ENCODE measurements at places on chromosomes 7 and 10. TPM values are rescaled to one million over a fixed set of nuclear protein-coding genes. Genes with fewer than 3 reads are reported as not detected.

DNA sequence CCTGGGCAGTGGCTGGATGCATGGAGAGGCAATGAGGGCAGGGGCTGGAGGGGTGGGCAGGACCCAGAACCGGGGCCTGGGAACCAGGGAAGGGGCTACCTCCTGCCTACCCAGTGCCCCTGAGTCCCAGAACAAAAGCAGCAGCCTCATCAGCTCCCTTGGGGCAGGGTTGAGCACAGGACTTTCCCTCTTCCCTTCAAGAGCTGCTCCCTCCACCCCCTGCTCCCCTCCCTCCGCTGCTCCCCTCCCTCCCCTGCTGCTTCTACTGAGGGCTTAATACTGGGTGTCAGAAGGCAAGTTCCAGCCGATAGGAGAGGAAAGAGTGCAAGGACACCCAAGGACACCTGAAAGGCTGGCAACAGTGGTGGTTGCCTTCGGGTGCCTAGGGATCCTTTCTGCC lies 28.2 kb upstream of the INMT start:
- H3K4me1 ChIP-seq: peaks cover 10% of the 10 kb centered on the region
- no peak for DNase-seq
- H3K27ac ChIP-seq: no peak overlapping the region
- H3K36me3 ChIP-seq: no peaks in the 10 kb centered on the region

Gene EBF3
- polyA plus RNA-seq: not detected

DNA sequence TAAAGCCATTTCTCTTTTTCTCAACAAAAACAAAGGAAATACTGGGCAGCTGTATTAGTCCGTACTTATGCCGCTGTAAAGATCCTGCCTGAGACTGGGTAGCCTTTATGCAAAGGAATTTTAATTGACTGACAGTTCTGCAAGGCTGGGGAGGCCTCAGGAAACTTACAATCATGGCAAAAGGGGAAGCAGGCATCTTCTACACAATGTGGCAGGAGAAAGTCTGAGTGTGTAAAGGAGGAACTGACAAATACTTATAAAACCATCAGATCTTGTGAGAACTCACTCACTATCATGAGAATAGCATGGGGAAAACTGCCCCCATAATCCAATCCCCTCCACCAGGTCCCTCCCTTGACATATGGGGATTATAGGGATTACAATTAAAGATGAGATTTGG lies 264.3 kb downstream of the SEMA3A start:
- no peaks in the 10 kb centered on the region for H3K36me3 ChIP-seq
- DNase-seq: no peak
- no peaks in the 10 kb centered on the region for H3K27me3 ChIP-seq
- H3K4me1 ChIP-seq: no peaks in the 10 kb centered on the region
- no peak overlapping the region for H3K27ac ChIP-seq

Gene CRHR2
- polyA plus RNA-seq: not detected

GRCh38 chr7:7554649-7555575 lies 11.8 kb upstream of the MIOS start:
- no peak overlapping the region for H3K27ac ChIP-seq
- no peaks in the 10 kb centered on the region for H3K27me3 ChIP-seq
- H3K4me3 ChIP-seq: no peak overlapping the region
- H3K4me1 ChIP-seq: no peaks in the 10 kb centered on the region
- H3K36me3 ChIP-seq: peaks cover 26% of the 10 kb centered on the region

Gene NRF1
- 28.3 TPM for polyA plus RNA-seq

Gene TOMM7
- polyA plus RNA-seq: 294 TPM

- no peak for DNase-seq
- H3K36me3 ChIP-seq: peaks cover 7% of the 10 kb centered on the region
- H3K4me3 ChIP-seq: no peak overlapping the region
- H3K27me3 ChIP-seq: no peaks in the 10 kb centered on the region
- peak overlapping the region; percentile 18 for H3K27ac ChIP-seq
These were observed 39.6 kb downstream of the GRK5 start for GRCh38 chr10:119246862-119247549.

- H3K4me3 ChIP-seq: no peak overlapping the region
- H3K27me3 ChIP-seq: no peaks in the 10 kb centered on the region
- peak overlapping the region; percentile 87 for H3K27ac ChIP-seq
- H3K36me3 ChIP-seq: peaks cover 8% of the 10 kb centered on the region
- peaks cover 84% of the 10 kb centered on the region for H3K4me1 ChIP-seq
These were observed 239.2 kb downstream of the CELF2 start for GRCh38 chr10:11256896-11257295.

Gene NXPH1
- polyA plus RNA-seq: not detected

Gene CD36
- 1.4 TPM for polyA plus RNA-seq

Gene AGMO
- polyA plus RNA-seq: not detected

- H3K27me3 ChIP-seq: peaks cover 20% of the 10 kb centered on the region
- no peaks in the 10 kb centered on the region for H3K36me3 ChIP-seq
- no peak overlapping the region for H3K4me3 ChIP-seq
- H3K27ac ChIP-seq: no peak overlapping the region
- DNase-seq: no peak
- H3K4me1 ChIP-seq: no peaks in the 10 kb centered on the region
These were observed 138.8 kb downstream of the KCNMA1 start for GRCh38 chr10:77498829-77499228.

DNA sequence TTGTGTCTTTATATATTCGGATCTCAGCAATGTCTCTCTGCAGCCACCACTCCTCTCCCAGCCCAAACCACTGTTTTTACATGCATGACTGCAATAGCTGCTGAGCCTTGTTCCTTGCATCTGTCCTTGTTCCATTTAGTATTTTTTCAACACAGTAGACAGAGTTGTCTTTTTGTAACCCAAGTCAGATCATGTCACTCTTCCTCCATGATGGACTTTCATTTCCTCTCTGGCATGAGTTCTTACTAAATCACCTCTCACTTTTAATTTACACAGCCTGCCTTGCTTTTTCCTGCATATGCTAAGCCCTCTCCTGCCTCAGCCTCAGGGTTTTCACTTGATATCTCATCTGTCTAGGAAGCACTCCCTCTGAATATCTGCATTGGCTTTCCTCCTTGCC lies 353.2 kb downstream of the HGF start:
- H3K27me3 ChIP-seq: peaks cover 3% of the 10 kb centered on the region
- DNase-seq: no peak
- no peak overlapping the region for H3K4me3 ChIP-seq

- H3K4me1 ChIP-seq: peaks cover 61% of the 10 kb centered on the region
- H3K27me3 ChIP-seq: no peaks in the 10 kb centered on the region
- peaks cover 17% of the 10 kb centered on the region for H3K36me3 ChIP-seq
- no peak for DNase-seq
- H3K27ac ChIP-seq: no peak overlapping the region
These were observed 48.2 kb downstream of the ARMH3 start for GRCh38 chr10:102007796-102008195.

DNA sequence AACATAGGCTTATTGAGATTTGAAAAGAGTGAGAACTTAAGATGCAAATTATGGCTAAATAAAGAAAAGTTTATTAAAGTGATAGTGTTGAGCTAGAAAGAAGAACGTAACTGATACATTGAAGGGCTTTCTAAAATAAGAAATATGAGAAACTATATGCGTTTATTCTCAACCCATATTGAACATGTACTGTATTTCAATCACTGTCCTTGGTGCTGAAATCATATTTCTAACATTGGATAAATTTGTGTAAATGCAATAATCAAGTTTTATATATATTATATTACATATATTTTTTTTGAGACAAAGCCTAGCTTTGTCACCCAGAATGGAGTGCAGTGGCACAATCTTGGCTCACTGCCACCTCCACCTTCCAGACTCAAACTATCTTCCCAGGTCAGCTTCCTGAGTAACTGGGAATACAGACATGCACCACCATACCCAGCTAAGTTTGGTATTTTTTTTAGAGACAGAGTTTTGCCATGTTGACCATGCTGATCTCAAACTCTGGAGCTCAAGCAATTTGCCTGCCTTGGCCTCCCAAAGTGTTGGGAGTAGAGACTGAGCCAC lies 1065.8 kb downstream of the REEP3 start:
- no peak overlapping the region for H3K4me3 ChIP-seq
- H3K4me1 ChIP-seq: no peaks in the 10 kb centered on the region
- no peak for DNase-seq

GRCh38 chr10:293636-294035 lies 158.4 kb downstream of the ZMYND11 start:
- peaks cover 17% of the 10 kb centered on the region for H3K4me1 ChIP-seq
- no peak overlapping the region for H3K4me3 ChIP-seq
- H3K27me3 ChIP-seq: peaks cover 12% of the 10 kb centered on the region
- DNase-seq: no peak
- peaks cover 7% of the 10 kb centered on the region for H3K36me3 ChIP-seq

GRCh38 chr7:50528266-50529092 lies 36.7 kb downstream of the DDC start:
- no peak for DNase-seq
- H3K4me1 ChIP-seq: no peaks in the 10 kb centered on the region
- no peaks in the 10 kb centered on the region for H3K36me3 ChIP-seq
- H3K27ac ChIP-seq: no peak overlapping the region
- H3K27me3 ChIP-seq: no peaks in the 10 kb centered on the region
- no peak overlapping the region for H3K4me3 ChIP-seq

Gene WEE2
- not detected for polyA plus RNA-seq

GRCh38 chr7:26055241-26055640 lies 96.8 kb upstream of the NFE2L3 start:
- H3K27me3 ChIP-seq: peaks cover 65% of the 10 kb centered on the region
- H3K4me1 ChIP-seq: no peaks in the 10 kb centered on the region
- no peaks in the 10 kb centered on the region for H3K36me3 ChIP-seq
- DNase-seq: no peak

- H3K27me3 ChIP-seq: no peaks in the 10 kb centered on the region
- no peak overlapping the region for H3K27ac ChIP-seq
- H3K4me1 ChIP-seq: no peaks in the 10 kb centered on the region
- H3K36me3 ChIP-seq: no peaks in the 10 kb centered on the region
These were observed 78.9 kb downstream of the GPR37 start for GRCh38 chr7:124686543-124687171.

DNA sequence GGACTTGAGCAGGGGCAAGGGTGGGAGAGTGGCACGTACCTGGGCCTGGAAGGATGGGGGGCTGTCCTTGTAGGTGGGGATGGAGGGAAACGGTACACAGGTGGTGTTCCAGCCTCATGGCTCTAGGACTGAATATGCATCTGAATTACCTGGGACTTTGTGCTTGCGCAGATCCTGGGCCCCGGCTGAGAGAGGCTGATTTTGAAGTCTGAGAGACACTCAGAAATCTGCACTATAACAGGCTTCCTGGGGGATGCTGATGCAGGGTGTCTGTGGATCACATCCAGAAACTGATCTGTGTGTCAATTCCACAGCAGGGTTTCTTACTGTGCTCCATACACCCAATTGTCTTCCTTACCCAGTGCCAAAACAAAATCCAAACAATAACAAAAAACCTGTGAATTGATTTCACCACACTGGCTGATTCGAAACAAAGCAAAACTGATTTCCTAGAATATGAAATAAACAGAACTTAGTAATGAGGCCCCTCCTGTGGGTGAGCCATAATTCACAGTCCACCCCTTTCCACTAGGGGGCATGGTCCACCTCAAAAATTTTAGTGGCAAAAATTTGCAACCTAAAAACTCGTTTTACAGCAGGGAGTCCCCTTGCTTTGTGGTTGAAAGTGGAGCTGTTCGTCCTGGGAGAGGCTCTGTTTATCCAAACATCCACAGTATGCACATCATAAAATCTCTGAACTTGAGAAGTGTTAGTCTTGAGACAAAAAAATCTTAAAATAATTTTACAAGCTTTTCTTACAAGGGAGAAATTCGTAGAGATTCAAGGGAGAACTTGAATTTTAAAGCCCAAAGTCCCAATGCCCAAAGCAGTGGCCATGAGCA lies 32.0 kb upstream of the PLEKHA1 start:
- H3K27ac ChIP-seq: no peak overlapping the region
- H3K27me3 ChIP-seq: peaks cover 26% of the 10 kb centered on the region
- no peaks in the 10 kb centered on the region for H3K36me3 ChIP-seq
- DNase-seq: peak; percentile 50
- H3K4me3 ChIP-seq: no peak overlapping the region

- DNase-seq: no peak
- H3K27ac ChIP-seq: no peak overlapping the region
- no peak overlapping the region for H3K4me3 ChIP-seq
These were observed 35.0 kb downstream of the ZFAND2A start for GRCh38 chr7:1124816-1125602.

Gene ANLN
- not detected for polyA plus RNA-seq

Gene FGFR2
- not detected for polyA plus RNA-seq

Gene NPC1L1
- not detected for polyA plus RNA-seq

DNA sequence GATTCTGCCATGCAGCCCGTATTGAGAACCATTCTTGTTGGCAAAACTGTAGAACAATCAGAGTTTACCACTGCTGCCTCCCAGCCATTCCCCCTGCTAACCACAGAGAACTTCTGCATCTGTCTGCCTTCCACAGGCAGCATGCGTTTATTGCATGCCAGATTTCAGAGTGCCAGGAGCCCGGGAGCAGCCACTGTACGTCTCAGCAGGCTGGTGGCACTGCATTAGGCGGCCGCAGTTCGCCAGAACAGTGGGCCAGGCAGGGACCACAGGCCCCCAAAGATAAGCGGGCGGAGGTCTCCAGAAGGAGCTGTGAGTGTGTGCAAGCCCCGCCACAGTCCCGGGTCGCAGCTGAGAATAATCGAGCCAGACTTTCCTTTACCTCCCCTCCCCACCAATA lies 31.8 kb downstream of the ZNF467 start:
- H3K27ac ChIP-seq: no peak overlapping the region
- no peak for DNase-seq
- no peaks in the 10 kb centered on the region for H3K36me3 ChIP-seq

GRCh38 chr10:132697578-132698200 lies 88.3 kb downstream of the NKX6-2 start:
- H3K4me1 ChIP-seq: peaks cover 6% of the 10 kb centered on the region
- H3K27ac ChIP-seq: no peak overlapping the region
- H3K27me3 ChIP-seq: no peaks in the 10 kb centered on the region
- no peak for DNase-seq
- no peak overlapping the region for H3K4me3 ChIP-seq

- H3K36me3 ChIP-seq: no peaks in the 10 kb centered on the region
- peaks cover 16% of the 10 kb centered on the region for H3K4me1 ChIP-seq
- H3K4me3 ChIP-seq: no peak overlapping the region
These were observed 10.0 kb upstream of the DNMBP start for GRCh38 chr10:100019787-100020141.

Gene HHEX
- polyA plus RNA-seq: 140 TPM

DNA sequence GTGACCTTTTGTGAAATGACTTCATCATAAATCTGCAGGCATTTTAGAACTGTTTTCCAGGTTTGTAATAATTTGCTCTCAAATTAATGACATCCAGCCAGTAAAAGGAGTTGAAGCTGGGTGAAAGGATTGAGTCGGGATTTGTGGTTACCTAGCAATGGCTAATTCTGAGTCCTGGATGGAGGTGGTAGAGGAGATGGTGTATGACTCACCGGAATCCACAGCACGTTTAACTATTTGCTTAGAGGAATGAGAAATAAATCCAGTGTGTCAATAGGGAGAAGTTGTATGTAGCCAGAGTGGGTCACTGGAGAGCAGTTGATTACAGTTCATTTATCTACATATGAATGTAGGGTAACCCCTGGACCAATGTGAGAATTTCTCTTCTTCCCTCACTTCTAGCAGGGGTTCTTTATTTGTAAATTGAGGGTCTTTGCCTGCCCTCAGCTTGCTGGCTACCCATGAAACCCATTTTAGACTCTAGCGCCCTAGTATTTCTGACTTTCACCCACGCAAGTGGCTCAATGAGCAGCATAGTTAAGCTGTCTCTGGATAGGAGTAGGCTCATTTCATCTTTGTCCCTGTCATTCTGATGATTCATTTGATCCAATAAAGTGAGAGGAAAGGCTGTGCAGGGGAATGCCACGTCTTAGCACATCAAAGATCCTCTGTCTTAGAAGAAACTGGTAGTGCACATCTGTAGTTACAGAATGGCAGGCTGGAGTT lies 547.8 kb downstream of the SORCS3 start:
- H3K27me3 ChIP-seq: no peaks in the 10 kb centered on the region
- DNase-seq: no peak
- no peaks in the 10 kb centered on the region for H3K4me1 ChIP-seq
- no peak overlapping the region for H3K27ac ChIP-seq
- H3K36me3 ChIP-seq: no peaks in the 10 kb centered on the region
- no peak overlapping the region for H3K4me3 ChIP-seq

Gene MINDY4
- 0.14 TPM for polyA plus RNA-seq

Gene VSTM2A
- not detected for polyA plus RNA-seq
